GM10248 (cell line): ENCODE measurements at places on chromosomes 7 and 10.

DNA sequence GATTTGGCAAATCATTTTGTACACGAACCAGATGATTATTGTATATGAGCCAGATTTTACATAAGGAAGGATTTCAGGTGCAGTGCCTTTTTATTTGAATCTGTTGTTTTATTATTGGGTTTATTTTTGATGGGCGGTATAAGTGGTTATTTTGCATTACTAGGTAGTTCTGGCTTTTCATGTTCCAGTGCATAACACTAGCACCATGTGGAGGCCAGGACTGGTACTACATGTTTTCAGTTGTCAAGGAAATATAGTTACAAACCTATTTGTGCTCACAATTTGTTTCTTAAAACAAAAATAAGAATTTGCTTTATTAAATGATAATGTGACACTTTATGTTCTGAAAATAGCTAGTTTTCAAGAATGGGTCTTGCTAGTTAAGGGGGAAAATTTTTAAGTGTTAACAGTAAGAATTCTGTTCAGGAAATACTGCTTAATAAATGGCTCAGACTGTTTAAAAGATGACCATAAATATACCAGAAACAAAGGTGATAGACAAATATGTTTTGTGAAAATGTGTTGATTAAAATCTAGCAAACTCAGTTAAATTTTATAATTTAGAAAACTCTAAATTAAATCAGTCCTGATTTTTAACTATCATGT, 7.1 kb upstream of the SEMA3E start:
- DNase-seq, result peak; percentile 26

DNA sequence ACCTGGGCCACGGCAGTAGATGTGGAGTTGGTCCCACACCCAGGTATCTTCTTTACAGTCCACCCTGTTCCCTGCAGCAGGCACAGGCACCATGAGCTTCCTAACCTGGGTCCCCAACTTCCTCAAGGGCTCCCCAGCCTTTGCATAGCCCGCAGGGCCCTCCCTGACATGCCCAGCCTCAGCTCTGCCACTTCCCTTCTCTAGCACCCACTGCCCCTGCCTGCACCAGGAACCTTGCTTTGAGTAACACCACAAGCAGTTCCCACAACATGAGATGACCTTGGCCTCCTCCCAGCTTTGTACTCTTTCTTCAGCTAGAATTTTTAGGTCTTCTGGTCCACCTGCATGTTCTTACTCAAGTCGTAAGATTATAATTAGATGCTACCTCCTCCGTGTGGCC, 92.2 kb upstream of the ZPBP start:
- no peak for DNase-seq

DNA sequence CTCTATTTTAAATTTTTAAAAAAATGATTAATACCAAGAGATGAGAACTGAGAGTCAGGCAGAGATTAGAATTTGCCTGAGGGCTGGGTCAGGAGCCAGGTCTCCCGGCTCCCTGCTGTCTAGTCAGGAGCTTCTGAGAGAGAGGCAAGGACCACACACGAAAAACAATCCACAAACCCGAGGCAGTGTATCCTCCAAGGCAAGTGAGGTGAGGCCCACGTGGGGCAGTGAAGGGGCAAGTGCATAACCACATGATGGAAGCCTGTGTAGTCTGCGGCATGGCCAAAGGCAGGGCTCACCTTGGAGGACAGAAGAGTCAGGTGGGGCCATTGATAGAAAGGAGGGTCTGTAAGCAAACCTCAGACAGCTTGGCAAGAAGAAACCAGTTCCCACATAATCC, 541.2 kb upstream of the FOXK1 start:
- no peak for DNase-seq

- DNase-seq, result no peak
Measured at GRCh38 chr7:50766849-50767207, 15.9 kb downstream of the GRB10 start.

DNA sequence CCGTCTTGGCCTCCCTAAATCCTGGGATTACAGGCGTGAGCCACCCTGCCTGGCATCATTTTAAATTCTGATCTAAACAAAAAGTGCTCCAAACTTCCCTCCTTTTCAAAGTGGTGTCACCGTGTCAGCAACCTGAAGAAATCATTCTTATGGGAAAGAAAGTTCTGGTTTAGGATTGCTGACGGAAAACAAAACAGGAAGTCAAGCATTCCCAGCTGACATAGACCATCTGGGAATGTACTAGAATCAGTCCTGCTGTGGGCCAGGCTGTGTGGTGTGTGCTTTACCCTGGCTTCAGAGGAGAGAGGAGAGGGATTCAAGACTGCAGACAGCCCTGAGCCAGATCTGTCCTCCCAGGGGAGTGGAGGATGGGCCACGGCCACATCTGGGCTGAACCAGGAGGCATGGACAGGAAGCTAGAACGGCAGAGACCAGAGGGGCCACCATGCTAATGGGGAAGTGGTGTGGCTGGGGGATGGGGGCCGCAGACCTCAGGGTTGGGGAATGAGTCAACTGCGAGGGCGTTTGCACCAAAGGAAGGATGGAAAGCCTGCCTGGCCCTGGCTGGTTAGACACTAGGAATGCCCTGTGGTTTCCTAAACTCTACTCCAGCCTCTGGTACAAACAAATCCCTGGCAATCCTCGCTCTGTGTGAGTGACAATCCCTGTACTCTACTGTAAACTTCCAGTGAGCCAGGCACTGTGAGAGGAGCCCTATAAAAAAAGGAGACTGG, 16.7 kb upstream of the CLIP2 start:
- DNase-seq, result peak; percentile 88
